Stimulated activated CD8-positive, alpha-beta memory T cell treated with anti-CD3 and anti-CD28 coated beads, Interleukin-4, amount 100 ng/mL, for 1 hour (primary cell): ENCODE measurements at places on chromosomes 2 and 18.

DNA sequence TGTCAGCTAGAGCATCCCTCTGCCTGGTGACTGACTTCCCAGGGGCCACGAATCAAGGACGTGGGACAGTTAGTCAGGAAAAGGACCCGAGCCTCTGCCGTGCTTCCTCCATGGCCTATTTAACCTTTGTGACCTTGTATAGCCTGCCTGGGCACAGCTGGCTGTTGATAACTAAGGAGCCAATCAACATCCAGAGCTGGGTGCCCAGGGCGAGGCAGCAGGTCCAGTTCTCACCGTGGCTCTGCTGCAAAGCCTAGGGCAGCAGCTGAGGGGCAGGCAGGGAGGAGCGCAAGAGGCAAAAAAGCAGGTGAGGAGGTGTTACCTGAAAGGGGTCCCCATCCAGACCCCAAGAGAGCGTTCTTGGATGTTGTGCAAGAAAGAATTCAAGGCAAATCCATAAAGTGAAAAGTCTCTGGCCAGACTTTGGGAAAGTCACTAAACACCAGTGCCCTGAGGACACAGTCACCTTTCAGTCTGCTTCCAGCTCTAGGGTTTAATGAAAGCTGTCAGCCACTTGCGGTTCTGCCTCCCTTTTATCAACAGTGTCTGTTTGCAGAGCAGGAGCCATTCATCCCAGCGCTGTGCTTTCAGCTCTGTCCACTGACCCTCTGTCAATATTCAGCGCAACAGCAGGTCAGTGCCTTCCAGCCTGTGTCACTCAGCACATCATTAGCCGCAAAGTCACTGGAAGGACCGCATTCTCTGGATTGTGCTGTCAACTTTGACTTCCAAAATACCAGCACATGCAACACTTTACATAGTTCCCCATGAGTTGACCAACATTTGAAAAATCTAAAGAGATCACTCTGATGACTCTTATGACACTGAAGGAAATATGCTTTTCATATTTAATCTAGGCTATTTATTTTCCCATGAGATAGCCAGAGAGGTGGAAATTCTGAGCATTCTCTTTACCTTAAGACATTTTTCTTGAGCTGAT, 38.6 kb upstream of the ASAP2 start:
- no peak for DNase-seq

GRCh38 chr2:42032224-42032620, 15.6 kb upstream of the PKDCC start:
- no peak for DNase-seq

DNA sequence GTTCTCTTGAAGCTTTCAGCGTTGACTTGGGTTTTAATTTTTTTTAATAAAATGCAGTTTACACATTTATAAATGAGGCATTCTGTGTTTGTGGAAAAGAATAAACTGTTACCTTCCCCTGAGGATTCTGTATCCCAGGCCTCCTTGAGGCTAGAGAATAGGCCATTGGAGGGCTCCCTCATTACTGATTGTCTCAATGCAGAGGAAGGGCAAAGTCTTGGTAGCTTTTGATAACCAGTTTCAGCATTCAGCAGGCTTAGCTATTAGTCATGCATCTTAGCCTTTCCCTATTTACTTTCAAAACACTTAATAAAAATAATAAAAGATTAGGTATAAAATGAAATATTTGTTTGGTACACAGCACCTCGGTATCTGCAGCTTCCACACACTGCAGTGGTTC, 58.1 kb upstream of the OTX1 start:
- DNase-seq = no peak

- no peak for DNase-seq
Observed at GRCh38 chr18:77114415-77115191, 18.0 kb downstream of the MBP start.

DNA sequence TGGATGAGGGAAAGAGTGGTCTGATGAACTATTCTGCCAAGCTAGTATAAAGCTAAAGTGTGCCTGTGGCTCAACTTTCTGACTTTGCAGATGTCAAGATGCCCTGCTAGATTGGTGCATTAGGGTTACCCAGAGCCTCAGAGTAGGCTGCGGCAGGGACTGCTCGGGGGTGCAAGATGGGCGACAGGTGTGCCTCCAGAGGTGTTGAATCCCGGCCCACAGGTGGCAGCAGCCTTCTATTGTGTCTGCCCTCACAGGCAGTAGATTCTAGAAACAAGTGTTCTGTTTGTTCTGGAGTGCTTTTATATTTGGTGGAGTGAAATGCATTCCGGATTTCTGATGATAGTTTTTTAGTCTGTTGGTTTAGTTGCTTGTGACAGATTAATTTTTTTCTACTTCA, 131.6 kb upstream of the IL1R2 start:
- no peak for DNase-seq

DNA sequence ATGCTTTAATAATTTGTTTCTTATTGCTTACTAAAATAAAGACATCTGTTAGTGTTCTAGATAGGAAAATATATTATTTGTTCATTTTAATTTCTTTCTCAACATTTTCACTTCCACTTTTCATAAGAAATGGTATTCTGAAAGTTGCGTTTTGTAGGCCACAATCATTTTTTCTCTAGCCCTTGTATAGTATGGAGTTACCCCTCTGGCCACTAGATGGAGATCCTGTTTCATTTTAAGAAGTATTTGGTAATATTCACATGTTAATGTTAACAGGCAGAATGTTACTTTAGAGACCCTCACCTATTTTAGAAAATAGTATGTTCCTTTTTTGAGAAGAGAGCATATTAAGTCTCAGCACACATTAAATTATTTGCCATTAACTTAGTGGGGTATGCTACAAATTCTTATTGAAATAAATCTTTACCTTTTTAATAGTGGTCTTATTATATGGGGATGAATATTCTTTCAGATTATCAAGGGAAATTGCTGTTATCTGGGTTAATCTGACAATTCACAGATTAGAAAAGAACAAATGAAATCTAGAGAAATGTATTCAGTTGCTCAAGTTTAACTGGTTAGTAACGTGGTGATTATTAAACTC, 73.9 kb upstream of the TTC27 start:
- no peak for DNase-seq
